NCI-H1105 (cell line): ENCODE measurements at places on chromosomes 7 and 10.

- no peak for DNase-seq
These were observed 10.3 kb upstream of the RASSF4 start for GRCh38 chr10:44949127-44949802.

DNA sequence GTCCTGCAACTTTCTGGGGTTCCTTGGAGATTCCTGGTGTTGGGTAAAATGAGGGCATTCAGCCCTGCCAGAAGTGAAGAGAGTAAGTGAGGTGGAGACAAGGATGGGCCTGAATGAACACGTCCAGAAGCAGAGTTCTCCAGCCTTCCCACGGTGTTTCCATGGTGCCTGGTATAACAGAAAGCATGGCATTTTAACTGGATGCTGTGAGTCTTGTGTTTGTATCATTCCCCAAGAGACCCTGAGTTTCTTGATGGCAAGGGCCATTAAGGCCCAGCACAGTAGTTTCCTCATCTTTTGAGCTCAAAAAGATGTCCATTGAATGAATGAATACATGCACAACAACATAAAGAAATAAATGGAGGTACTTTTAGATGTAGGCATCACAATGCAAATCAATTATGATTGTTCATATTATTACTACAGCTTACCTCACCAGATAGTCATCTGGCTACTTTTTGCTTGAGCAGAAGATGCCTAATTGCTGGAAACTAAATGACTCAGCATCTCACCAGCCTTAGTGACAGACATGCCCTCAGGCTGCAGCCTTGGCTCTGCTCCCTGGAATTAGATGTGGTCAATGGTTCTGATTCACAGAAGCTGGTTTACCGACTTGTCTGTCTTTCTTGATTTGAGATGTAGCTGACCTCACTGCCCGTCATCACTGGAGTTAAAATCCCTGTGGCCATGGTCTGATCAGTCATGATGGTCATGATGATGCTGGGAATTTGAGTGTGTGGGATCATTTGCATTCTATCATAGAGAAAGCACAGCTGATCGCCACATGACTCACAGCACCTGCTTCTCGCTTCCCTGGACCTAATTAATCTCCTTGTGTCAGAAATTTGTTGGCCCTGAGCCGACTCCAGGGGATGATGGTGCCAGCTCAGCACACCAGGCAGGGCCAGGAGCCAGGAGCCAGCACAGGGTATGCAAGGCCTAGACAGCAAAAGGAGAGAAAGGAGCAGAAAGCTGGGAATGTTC lies 83.9 kb downstream of the CXCL12 start:
- peak; percentile 22 for DNase-seq

- DNase-seq = no peak
These were observed 43.0 kb downstream of the SRPK2 start for GRCh38 chr7:105345725-105346124.

DNA sequence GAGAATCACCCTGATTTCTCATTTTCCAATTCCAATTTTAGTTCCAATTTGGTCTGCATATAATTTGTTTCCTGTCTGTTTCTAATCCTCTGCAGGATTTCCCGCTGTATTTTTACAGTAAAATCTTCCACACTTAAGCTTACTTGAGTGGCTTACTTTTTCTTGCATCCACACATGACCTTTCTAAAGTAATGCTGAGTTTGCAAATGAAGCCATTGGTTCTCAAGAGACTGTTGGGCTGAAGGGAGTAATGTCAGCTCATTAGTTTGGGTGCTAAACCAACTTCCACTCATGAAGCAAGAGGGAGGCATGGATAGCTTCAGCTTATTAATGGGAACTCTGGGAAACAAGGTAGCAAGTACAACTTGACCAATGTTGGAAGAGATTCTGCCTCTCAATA lies 146.4 kb downstream of the SNX10 start:
- DNase-seq = no peak

- DNase-seq = no peak
These were observed 221.0 kb upstream of the FZD1 start for GRCh38 chr7:91043186-91043585.

DNA sequence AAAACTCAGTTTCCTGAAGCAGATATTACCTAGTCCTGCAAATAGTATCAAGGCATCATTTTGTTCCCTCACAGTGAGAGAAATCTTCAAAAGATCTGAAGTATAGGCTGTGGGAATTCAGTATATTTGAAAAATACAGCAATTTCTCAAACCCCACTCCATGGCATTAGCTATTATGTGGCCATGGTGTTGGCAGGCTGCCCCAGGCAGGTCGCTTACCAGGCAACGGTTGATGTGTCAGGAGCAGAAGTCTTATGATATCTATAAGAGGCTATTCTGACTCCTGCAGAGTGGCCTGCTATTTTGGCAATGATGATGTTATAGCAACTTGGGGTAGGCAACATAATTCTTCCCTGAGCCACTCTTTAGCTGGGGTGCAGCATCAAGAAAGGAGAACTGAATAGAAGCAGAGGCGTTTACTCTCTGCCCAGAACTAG lies 187.9 kb downstream of the PLXDC2 start:
- DNase-seq = no peak

DNA sequence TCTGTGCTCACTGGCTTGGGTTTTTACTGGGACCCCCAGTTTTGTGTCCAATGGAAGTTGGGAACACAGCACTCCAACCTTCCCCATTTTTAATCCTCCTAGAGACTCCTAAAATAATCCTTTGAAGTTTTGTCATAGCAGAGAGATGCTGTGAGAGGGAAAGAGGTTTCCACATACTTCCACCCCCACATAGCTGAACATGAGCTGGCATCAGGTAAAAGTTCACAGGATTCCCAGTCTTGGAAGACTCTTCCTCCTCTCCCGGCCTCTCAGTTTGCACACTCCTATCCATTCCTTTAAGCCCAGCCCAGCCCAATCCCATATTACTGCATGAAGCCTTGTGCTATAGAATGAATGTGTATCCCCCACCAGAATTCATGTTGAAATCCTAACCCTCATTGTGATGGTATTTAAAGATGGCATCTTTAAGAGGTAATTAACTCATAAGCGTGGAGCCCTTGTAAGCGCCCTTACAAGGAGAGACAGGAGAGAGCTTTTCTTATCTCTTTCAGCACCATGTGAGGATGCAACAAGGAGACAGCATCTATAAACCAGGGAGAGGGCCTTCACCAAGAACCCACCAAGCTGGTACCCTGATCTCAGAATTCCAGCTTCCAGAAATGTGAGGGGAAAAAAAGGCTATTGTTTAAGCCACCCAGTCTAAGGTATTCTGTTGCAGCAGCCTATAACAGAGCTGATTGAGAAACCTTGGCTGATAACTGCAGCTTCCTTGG lies 22.4 kb downstream of the GRM8 start:
- DNase-seq = no peak

DNA sequence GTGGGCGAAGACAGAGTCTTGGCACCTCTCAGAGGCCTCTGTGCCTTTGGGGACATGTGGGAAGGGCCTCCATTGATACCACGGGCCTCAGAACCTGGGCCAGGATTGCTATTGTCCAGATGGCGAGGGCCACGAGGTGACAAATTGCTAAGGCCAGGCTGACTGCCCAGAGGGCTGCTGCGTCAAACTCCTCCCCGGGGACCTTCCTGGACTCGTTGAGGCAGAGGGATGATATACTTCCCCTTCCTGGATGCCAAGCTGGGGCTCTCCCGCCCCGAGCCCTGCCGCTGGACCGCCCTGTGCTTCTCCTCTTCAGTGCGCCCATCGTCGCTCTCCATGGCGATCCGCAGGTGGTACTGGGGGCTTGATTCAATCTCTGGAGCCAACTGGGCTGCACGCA lies 58.9 kb downstream of the LRRC72 start:
- DNase-seq = no peak

DNA sequence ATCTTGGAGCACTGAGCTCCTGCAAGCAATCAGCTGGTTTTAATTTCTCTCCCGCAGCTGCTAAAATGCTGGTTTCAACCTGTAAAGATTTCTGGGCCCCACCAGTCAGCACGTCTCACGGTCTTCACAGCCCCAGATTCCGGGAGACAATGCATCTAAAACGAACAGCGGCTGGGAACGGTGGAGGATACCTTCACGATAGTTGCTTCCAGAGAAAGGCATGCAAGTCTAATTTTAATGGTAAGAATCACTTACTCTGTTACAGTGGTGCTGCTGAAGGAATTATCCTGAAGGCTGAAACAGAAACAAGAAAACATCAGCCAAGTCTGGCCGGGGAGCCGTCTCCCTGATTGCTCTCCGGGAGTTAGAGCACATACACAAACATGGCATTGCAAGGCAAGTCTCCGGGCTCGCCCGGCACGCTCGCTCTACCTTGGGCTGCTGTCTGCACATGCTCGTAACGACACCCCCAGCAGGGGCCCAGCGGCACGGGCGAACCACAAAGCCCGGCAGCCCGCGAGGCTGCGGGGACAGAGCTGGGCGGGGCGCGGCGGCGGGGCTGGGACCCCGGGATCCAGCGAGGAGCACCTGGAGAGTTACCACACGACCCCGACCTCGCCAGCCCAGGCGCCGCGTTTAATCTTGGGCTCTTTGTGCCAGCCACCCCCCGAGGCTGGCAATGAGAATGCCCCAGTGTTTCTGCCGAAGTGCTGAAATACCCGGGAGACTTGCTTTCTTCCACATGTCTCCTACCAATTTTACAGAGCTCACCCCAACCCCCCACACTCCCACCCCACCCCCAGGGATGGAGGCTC lies at the start of gene FAM13C:
Gene FAM13C (minus strand): TSS at position 406 of the 815 bp plus-strand sequence. CDS start 89 bp downstream, at position 317.
- DNase-seq = peak; percentile 68

DNA sequence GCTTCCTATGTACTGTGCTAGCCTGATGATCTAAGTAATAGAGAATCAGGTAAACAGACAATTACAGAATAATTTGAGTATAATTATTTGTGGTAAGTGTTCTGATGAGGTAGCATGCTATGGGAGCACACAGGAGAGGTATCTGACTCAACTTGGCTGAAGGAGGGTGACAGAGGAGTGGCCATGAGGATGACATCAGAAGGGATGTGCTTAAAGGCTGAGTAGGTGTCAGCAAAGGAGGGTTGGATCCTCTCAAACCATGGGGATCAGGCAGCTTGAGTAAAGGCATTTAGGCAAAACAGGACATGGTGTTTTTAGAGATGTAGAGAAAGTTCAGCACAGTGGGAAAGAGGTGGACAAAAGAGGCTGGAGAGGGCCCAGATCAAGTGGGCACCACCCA lies 29.0 kb downstream of the KLHDC10 start:
- DNase-seq = no peak

DNA sequence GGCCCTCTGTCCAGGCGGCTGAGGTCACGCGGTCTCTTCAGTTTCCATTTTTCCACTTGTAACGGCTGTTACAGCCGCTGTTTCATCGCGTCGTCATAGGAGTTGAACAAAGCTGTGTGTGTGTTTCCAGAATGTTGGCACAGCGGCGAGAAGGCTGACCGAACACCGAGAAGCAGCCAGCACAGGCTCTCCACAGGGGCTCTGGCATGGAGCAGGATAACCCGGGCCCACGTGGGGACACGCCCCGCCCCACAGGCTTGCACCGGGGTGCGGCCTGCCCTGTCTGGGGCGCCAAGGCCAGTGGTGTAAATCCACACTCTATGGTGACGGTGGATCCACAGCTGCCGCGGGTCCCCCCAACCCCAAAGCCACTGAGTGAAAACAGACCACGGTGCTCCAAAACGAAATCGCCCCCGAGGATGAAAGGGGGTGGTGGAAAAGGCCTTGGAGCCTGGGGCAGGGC lies 448.2 kb downstream of the DNAJB6 start:
- no peak for DNase-seq

- peak; percentile 1 for DNase-seq
These were observed 176.0 kb upstream of the AKR1E2 start for GRCh38 chr10:4649886-4650508.

DNA sequence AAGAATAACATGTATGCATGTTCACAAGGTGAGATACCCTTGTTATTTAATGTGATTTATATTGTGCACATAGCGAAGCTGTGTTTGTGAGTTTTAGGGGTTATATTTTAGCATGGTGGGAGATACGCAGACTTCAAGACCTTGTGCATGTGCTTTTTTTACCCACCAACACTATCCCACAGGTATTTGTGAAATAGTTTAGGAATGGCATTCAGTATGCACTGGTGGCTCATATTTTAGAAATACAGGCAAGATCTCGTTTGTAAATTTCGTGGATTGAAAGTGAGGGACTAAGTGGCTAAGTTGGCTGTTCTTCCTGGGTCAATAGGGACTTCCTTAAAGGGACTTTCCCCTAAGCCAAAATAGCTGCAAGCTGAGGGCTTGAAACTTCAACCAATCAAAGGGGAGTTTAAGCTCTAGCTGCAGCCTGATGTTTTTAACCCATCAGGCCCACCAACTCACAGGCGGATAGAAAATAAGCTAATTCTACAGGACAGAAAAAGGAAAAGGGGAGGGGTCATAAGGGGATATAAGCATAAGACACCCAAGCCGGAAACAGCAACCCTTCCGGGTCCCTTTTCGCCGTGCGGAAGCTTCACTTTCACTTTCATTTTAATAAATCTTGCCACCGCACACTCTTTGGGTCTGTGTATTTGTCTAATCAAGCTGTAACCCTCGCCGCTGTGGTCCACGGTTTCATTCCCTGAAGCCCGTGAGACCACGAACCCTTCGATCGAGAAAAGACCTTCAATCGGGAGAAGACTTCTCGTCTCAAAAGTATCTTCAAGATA lies 291.0 kb downstream of the GPR158 start:
- no peak for DNase-seq

- DNase-seq = no peak
These were observed 1.5 kb downstream of the BZW2 start for GRCh38 chr7:16647435-16647960.

- no peak for DNase-seq
These were observed 3.5 kb upstream of the ENO4 start for GRCh38 chr10:116845823-116846222.

DNA sequence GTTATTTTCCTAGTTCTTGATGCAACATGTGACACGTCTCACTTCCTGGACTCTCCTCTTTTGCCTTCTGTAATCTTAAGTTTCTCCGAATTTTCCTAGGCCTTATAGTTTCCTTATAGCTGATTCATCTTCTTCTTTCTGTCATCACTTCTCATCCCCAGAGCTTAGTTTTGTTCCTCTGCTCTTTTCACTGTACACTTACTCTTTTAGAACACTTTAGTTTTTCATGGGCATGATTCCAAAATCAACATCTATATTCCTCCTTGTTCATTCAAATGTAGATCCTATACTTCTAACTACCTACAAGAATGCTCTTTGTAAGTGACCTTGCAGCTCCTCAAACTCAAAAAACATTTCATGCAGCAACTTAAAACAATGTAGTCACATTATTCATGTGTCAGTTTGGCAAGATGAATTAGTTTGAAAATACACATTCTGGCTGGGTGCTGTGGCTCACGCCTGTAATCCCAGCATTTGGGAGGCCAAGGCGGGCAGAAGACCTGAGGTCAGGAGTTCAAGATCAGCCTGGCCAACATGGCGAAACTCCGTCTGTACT lies 13.1 kb upstream of the SLC26A3 start:
- DNase-seq = no peak

- DNase-seq = no peak
These were observed 19.4 kb downstream of the ZMIZ2 start for GRCh38 chr7:44767912-44768627.

- DNase-seq = peak; percentile 10
These were observed 61.0 kb downstream of the MPP7 start for GRCh38 chr10:28241741-28242399.

- no peak for DNase-seq
These were observed 37.2 kb downstream of the BAMBI start for GRCh38 chr10:28714401-28715053.
